Stimulated activated CD8-positive, alpha-beta memory T cell treated with anti-CD3 and anti-CD28 coated beads, Interleukin-15, amount 100 ng/mL, for 24 hours (primary cell): ENCODE measurements at places on chromosomes 1 and 21.
A peak's percentile ranks its signal among the peaks of the same experiment; 100 is the strongest.

DNA sequence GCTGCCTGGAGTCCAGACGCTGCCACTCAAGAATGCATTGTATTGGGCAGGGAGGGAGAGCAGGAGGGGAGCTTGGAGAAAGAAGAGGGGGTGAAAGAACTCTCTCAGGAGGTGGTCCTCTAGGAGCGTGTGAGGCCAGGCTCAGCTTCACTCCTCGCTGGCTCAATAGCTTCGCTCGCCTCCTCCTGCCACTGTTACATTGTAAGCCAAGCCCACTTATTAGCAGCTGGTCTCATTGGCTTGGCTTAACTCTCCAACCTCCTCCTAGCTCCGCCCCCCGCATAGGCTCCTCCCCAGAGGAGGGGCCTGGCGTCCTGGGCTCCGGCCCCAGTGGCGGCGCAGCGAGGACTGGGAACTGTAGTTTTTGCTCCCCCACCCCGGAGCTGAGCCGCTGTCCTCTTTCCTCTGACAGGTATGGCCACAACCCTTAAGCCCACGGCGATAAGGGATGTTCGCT, at the start of gene KCNN3:
Gene KCNN3, minus strand, starts transcription at position 167 of the 457 bp plus-strand sequence. CDS start 317 bp downstream, outside the sequence.
- DNase-seq, result peak; percentile 41

DNA sequence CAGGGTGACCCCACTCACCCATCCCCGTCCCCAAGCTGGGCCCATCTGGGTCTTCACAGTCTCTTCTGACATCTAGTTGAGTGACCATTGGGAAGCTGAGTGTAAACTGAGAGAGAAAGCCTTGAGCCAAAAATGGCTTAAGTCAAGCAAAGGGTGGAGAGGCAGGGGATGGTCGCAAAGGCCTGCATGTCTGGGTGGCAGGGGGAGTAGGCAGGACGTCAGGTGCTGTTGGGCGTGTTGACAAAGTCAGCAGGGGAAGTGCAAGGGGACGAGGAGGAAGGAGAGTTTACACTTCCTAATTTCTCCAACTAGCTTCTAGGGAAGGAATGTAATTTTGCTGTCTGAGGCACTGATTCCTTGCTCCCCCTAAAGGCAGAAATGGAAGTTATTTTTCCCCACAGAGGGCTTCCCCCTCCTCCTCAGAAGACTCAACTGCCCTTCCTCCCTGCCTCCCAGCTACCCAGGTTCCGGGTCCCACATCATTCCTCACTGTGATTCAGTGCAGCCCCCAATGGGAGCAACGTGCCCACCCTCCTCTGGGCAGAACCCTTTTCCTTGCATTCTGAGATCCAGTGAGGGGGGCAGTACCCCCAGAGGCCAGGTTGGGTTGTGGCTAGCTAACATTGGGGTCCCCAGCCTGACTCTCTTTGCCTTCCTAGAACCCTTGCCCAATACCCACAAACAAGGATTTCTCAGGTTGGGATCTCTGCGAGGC, 1.2 kb upstream of the ADORA1 start:
- DNase-seq, result no peak

DNA sequence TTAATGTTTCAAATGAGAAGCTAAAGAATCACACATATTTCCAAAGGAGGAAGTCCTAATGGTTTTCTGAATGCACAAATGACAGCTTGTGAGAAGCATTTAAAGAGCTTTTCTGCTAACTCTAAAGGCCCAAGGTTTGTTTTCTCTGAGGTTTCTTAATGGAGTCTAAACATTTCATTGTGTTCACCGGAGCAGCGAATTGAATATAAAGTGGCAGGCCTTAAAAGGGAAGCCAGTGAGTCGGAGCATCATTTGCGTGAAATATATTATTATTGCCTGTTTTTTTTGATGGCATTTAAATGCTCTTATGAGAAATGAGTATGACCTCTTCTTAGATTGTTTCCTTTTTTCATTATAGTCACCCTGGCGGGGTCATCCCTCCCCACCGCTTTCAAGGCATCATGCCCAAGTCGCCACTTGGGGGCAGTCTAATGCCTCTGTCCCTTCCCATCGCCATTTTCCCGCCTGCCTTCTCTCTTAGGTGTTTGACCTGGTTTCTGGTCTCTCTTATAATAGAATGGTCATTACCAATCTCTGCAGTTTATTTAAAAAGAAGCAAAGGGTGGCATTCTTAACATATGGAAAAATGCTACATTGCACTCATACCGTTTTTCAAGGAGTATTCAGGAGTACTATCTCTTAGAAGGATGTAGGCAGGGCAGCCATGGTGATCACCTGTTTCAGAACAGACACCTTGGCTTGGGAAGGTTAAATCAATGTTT, 25.3 kb upstream of the OVAAL start:
- peak; percentile 24 for DNase-seq

DNA sequence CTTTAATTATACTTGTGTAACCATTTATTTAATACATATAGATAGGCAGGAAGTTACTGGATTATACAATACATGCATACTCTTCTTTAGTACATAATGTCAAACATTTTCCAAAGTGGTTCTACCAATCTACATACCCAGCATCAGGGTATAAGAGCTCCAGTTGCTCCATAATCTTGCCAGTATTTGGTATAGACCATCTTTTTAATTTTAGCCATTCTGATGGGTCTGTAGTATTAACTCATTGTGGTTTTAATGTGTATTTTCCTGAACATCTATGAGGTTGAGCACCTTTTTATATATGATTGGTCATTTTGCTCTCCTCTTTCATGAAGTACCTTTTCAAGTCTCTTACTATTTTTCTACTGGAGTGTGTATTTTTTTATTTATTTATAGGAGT, 32.1 kb downstream of the EBNA1BP2 start:
- no peak for DNase-seq

- DNase-seq, result no peak
These were observed 9.6 kb downstream of the P3H1 start for GRCh38 chr1:42756956-42757891.

GRCh38 chr1:147245129-147245528, 2.6 kb downstream of the CHD1L start:
- DNase-seq, result no peak

GRCh38 chr1:61370177-61370912, 288.0 kb downstream of the NFIA start:
- DNase-seq, result no peak

DNA sequence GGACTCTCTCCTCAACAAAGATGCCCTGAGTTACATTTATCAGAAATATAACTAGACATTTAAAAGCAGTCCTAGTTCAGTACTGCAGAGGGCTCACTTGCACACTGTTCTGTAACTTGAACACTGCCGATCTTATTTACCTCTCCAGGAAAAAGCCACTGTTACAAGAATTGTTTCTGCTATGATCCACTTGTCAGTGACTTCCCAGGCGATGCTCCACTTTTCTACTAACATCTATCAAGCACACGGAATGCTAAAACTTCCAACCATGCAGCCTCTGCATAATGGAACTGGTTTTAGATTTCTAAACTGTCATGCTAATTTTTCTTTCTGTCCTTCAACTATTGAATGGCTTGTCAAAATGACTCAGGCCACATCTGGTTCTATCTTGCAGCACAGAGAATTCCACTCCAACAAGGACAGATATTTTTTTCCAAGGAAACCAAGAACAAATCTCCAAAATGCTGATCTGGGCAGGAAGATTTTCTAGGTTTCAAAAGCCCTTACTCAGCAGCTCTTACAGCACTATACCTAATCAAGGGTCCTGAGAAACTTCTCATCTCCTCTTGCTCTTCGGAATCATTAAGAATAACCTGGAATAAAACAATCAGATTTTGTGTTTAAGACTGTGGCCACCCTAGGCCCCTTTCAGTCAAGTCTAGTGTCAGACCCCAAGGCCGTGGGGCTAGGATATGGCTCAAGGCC, 9.9 kb downstream of the SEC16B start:
- DNase-seq, result no peak

GRCh38 chr1:205791568-205792180, 16.4 kb upstream of the RAB29 start:
- DNase-seq, result no peak
